Pancreas (tissue), 10 donors: ENCODE measurements at places on chromosomes 11 and 22. TPM values are rescaled to one million over a fixed set of nuclear protein-coding genes. Genes with fewer than 3 reads are reported as not detected.

DNA sequence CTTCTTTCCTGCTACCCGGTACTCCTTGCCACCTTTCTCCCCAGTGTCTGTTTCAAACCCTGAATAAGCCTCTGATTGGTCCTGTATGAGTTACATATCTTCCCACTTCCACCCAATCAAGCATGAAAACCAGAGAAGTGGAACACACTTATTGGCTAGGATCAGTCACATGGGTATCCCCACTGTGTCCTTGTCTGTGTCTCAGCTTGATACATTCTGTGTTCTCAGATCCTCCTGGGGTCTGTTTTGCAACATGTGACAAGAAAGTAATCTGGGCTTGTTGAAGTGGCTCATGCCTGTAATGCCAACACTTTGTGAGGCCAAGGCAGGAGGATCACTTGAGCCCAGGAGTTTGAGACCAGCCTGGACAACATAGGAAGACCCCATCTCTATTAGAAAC lies 23.9 kb downstream of the MCHR1 start:
- no peak for DNase-seq

- no peak for DNase-seq
Measured at GRCh38 chr11:78476066-78476465, 58.4 kb upstream of the GAB2 start.

DNA sequence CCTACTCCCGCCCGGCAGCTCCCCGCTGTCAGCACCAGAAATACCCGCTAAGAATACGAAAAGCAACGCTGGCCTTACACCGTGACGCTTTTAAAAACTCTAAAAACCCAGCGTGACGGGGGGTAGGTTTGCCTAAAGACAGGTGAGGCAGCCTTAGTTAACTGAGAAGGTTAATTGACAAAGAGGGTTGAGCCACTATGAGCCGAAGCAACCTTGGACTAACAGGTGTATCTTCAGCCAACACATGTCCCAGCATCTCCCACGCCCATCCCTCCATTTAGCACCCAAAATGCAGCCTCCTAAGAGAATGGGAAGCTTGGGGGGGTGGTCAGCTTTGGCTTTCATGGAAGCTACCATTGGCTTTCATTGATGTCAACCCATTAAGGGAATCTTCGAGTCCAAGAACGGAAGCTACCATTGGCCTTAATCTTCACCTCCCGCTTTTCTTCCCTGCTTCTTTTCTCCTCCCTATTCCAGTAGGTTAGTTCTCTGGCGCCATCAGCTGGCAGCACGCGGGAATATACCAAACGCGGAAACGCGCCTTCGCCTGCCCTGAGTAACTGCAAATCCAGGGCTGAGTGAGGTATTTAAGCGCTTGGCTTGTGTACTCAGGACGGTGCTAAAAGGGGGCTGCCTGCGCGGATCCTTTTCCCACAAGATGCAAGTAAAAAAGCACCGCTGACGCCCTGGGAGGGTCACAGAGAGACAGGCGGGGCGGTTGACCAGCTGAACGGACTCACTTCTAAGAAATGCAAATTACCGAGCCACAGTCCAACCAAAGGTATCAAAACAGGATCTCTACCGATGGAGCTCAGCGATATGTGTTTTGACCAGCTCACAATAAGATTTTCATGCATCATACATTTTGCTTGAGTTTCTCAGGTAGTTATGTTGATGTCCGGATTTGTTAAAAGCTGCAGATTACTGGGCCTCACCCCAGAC lies 38.5 kb upstream of the GLYATL1 start:
- DNase-seq: peak; percentile 76

DNA sequence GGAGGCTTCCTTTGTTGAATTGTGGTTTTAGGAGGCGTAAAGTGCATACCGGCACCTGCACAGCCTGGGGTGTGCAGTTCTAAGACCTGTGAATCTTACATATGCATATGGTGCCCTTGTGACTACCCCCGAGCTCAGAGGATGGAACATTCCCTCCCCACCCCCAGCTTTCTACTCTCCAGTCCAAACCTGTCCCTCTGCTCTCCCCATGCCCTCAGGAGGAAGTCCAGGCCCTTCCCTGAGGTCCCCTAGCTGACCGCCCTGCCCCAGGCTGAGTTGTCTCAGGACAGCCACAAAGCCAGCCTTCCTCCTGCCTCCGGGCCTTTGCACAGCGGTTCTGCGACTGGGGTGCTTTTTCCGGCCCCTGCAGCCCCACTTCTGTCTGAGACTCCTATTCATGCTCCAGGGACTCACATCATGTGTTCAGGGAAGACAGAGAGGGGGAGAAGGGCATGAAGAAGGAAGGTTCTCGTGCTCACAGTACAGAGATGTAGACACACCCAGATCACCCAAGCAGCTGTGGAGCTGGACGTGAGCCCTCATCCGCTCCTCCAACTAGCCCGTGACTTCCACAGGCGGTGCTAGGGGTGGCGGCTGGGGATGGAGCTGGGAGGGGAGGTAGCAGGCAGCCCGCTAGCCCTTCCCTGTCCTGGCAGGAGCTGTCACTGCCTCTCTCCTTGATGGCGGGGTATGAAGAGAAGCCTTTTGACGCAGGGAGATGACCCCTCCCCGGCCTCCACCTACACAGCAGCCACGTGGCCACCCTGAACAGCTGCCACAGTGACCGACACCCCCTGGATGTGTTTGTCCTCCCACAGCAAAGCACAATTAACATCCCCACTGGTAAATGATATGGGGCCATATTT lies 50.8 kb downstream of the FLRT1 start:
- DNase-seq: peak; percentile 59

GRCh38 chr22:37559901-37560607 lies at the start of gene CDC42EP1:
CDC42EP1 (plus strand) TSS chr22:37560480; CDS start chr22:37566350, 5,870 bp downstream.
- DNase-seq: peak; percentile 91

DNA sequence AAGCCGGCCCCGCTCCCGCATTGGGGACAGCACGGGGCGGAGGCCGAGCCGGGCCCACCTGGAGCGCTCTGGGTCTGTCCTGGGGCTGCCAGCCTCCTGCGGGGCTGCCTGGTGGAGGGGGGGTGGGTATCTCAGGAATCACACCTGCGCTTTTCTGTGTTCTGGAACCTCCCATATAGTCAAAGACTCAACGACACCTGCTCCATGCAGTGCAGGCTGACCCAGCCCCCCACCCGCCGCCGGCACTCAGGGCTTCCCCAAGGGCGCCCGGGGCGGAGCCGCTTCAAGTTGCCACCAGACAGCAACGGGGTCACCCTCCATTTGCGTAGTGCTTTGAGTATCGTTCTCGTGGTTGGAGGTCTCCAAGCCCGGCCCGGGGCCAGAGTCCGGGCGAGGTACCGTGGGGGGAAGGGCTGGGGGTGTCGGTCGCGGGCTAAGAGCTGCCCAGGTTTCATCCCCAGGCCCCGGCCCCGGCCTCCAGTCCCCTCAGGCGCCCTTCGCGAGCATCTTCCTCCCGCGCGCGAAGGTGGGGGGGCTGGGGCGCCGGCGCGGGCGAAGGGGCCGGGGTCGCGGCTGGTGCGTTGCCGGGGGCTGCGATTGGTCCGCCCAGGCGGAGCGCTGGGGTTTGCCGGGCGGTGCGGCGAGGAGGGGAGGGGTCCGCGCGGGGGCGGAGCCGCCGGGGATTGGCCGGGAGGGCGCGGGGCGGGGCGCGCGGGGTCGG lies 6.6 kb downstream of the TSPAN4 start:
- DNase-seq: no peak

DNA sequence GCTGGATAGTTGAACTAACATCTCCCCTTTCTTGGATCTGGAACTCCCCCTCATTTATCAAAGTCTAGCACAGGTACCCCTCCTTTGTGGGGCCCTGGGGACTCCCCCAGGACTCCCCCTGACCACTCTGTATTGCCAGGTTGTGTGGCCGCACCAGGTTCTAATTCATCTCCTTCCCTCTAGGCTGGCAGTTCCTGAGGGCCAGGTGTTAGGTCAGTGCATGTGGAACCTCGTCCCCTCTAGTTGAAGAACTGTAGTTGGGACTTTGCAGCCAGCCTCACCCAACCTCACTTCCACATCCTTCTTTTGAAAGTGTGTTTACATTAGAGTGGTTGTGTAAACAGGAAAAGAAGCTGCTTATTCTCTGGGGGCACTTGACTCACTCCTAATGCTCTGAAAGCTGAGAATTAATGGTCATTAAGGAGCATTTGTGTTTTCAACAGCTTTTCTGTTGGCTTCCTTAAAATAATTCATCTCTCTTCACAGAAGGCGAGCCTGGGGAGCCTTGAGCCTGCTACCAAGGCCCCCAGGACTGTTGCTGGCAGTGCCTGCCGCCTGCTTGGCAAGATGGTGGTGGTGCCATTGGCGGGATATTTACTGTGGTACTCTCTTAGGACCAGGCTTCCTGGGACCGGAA lies 11.8 kb downstream of the UPB1 start:
- no peak for DNase-seq

GRCh38 chr22:42194953-42195352 lies 64.3 kb upstream of the CYP2D6 start:
- DNase-seq: no peak

DNA sequence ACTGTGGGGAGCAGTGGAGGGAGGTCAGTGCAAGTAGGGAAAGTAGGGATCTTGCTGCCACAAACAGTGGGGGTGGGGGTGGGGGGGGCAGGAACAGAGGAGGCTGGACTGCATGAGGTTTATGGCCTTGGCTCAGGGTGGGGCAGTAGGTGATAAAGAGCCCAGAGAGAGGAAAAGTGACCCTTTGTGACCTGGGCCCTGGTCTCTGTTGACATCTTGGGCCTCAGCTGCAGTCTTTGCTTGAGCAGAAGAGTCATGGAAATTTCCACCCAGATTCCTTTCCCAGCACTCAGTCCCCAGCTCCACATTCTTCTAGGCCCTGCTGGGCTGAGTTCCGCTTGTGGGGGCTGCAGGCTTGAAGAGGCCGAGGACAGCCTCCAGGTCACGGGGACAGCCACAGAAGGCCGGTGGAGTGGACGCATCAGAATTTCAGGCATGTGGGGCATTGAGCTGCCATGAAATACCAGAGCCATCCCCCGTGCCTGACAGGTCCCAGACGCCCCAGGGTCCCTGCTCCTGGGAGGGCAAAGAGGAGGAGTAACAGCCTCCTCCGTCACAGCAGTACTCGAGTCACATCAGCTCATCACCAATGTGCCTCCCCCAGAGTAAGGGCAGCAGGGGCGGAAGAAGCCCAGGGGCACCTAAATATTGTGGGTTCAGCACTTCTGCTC lies 9.7 kb upstream of the MALAT1 start:
- DNase-seq: no peak

- DNase-seq: no peak
Measured at GRCh38 chr22:37913233-37913721, 7.2 kb downstream of the MICALL1 start.

Gene PANX2
- total RNA-seq: 0.67 TPM

Gene NRXN2
- 7.9 TPM for total RNA-seq

Gene P4HA3
- total RNA-seq: not detected

Gene SOX10
- total RNA-seq: 0.21 TPM

Gene TECTA
- 0.18 TPM for total RNA-seq

Gene IFTAP
- 6.1 TPM for total RNA-seq
